ENCODE measurements at places on chromosomes 4 and X. TPM values are rescaled to one million over a fixed set of nuclear protein-coding genes. Genes with fewer than 3 reads are reported as not detected.

DNA sequence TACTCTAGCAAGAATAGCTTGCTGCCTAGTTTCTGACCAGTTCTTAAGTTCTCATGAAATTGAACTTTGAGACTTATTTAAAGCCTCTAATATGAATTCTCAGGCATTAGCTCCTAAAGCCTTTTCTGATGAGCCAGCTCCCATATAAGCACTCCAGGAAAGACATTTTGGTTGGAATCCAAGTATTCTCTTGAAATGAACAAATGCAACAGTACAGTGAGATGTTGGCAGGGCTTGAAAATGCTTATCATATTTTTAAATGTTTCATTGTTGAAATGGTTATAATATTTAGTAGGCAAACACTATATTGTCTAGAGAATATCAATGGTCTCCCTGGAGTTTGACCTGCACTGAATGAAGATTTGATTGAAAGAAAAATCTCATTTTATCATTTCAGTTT is 240.3 kb downstream of the ANK2 start:
- H3K27ac ChIP-seq = no peak overlapping the region
- DNase-seq = no peak
- H3K4me3 ChIP-seq = no peak overlapping the region
- H3K27me3 ChIP-seq = no peaks in the 10 kb centered on the region

DNA sequence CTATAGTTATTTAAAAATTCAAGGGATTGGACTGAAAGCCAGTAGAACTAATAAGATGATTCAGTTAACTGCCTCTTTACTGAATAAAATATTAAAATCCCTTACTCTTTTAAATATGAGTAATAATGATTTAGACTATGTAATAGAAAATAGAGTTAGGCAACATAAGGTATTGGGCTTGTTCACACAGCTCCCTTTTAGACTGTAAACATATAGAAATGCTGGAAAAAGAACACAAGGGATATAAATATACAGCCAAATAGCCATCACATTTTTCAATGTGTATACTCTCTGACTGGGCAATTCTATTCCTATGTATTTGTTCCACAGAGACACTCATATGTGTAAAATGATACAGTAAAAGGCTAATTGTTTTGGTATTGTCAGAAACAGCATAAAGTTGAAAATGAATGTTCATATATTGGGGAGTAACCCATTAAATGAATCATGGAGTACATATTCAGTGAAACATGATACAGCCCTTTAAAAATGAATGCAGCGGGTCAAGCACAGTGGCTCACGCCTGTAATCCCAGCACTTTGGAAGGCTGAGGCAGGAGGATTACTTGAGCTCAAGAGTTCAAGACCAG is 129.8 kb downstream of the TBC1D19 start:
- H3K4me3 ChIP-seq = no peak overlapping the region
- no peaks in the 10 kb centered on the region for H3K27me3 ChIP-seq
- DNase-seq = no peak
- no peak overlapping the region for H3K27ac ChIP-seq
- no peaks in the 10 kb centered on the region for H3K36me3 ChIP-seq

- H3K36me3 ChIP-seq = no peaks in the 10 kb centered on the region
- no peak for DNase-seq
- no peak overlapping the region for H3K27ac ChIP-seq
- H3K4me1 ChIP-seq = no peaks in the 10 kb centered on the region
- H3K4me3 ChIP-seq = no peak overlapping the region
Measured at GRCh38 chrX:143648705-143649104, 12.8 kb upstream of the SLITRK4 start.

GRCh38 chrX:20461576-20461975 is 194.9 kb upstream of the RPS6KA3 start:
- H3K27ac ChIP-seq = no peak overlapping the region
- no peaks in the 10 kb centered on the region for H3K4me1 ChIP-seq
- H3K27me3 ChIP-seq = no peaks in the 10 kb centered on the region
- no peaks in the 10 kb centered on the region for H3K36me3 ChIP-seq
- no peak for DNase-seq

Gene JCHAIN
- total RNA-seq = 2.7 TPM

DNA sequence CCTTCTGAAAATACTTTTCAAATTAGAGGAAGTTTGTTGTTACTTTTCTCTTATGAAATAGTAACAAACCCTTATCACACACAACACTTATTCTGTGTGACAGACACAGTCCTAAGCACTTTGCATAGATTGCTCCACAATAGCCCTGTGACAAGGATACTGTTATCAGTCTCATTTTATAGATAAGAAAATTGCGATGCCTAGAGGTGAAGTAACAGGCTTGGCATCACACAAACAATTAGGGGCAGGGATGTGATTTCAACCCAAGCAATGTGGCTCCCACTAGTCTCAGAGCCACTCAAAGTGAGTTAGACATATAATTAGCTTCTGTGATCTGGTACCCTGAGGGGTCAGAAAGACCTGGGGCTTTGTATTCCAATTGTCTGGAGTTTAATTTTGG is 339.9 kb downstream of the FBXO8 start:
- DNase-seq = no peak
- H3K4me3 ChIP-seq = no peak overlapping the region
- H3K27ac ChIP-seq = no peak overlapping the region
- no peaks in the 10 kb centered on the region for H3K36me3 ChIP-seq
- no peaks in the 10 kb centered on the region for H3K4me1 ChIP-seq
- no peaks in the 10 kb centered on the region for H3K27me3 ChIP-seq

DNA sequence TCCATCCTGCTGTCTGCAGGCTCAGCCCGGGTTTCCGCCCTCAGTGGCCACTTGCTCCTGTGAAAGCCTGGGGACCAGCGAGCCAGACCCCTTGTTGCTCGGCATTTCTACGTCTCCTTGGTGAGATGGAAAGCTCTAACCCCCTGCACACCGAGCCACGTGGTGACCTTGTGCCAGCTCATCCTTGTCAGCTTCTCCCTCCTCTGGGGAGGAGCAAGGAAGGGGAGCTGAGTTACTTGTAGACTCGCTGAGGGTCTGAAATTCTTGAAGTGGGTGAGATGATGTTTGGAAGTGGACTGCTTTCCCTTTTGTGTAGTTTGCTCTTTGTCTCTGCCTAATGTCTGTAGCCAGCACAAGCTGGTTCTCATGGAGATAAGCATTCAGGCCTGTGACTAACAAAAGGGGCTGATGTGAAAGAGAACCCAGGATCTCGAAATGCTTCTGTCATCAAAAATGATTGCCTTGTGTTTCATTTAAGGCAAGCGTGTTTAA is 29.3 kb downstream of the RGS12 start:
- H3K27ac ChIP-seq = no peak overlapping the region
- H3K27me3 ChIP-seq = no peaks in the 10 kb centered on the region

Gene FAM133A
- total RNA-seq = not detected

Gene HMX1
- total RNA-seq = not detected

DNA sequence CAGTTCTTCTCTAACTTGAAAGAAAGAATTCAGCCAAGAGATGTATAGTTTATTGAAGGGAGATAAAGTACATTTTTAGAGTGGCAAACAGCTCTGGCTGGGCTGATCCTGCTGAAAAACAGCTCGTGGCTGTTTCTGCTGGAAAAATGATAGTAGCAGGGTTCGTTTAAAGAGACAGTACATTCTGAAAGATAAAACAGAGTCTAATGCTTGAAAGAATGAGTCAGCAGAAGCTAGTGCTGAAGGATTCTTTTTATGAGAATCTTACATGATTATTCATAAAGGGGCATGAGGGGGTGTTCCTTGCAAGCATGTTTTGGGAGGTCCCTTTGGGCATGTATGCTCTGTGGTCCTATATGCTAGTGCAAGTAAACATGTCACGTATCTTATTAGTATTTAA is 790.0 kb downstream of the PCDH18 start:
- H3K27ac ChIP-seq = no peak overlapping the region
- DNase-seq = no peak
- H3K36me3 ChIP-seq = no peaks in the 10 kb centered on the region
- H3K27me3 ChIP-seq = no peaks in the 10 kb centered on the region
- no peaks in the 10 kb centered on the region for H3K4me1 ChIP-seq

DNA sequence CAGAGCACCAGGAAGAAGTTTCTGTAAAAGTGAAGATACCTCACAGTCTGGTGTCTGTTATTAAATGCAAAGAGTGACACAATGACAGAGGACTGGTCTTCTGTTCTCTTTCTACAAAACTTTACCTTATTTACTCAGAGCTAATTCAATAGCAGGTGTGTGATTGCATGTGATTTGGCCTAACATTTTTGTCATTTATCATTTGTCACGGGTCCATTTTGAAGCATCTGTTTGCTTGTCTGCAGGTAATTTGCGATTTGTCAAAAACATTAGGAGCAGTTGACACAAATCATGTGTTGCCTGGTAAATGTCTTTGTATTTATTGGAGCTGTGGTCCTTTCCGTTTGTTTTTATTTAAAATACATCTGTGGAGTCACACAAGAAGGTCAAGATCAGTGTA is 1232.4 kb downstream of the STIM2 start:
- no peaks in the 10 kb centered on the region for H3K36me3 ChIP-seq
- H3K27ac ChIP-seq = no peak overlapping the region
- H3K27me3 ChIP-seq = no peaks in the 10 kb centered on the region
- DNase-seq = no peak
- H3K4me1 ChIP-seq = no peaks in the 10 kb centered on the region
- no peak overlapping the region for H3K4me3 ChIP-seq

Gene CFAP47
- not detected for total RNA-seq

Gene DUSP21
- total RNA-seq = not detected

GRCh38 chrX:49761481-49761880 is 65.7 kb upstream of the PAGE1 start:
- no peaks in the 10 kb centered on the region for H3K27me3 ChIP-seq
- no peaks in the 10 kb centered on the region for H3K36me3 ChIP-seq
- H3K4me1 ChIP-seq = no peaks in the 10 kb centered on the region
- no peak overlapping the region for H3K27ac ChIP-seq
- DNase-seq = no peak

Gene MBNL3
- 19.4 TPM for total RNA-seq

GRCh38 chr4:89617317-89617716 is 219.6 kb downstream of the SNCA start:
- no peak overlapping the region for H3K4me3 ChIP-seq
- H3K27ac ChIP-seq = no peak overlapping the region
- no peaks in the 10 kb centered on the region for H3K4me1 ChIP-seq
- H3K27me3 ChIP-seq = no peaks in the 10 kb centered on the region
- no peak for DNase-seq

DNA sequence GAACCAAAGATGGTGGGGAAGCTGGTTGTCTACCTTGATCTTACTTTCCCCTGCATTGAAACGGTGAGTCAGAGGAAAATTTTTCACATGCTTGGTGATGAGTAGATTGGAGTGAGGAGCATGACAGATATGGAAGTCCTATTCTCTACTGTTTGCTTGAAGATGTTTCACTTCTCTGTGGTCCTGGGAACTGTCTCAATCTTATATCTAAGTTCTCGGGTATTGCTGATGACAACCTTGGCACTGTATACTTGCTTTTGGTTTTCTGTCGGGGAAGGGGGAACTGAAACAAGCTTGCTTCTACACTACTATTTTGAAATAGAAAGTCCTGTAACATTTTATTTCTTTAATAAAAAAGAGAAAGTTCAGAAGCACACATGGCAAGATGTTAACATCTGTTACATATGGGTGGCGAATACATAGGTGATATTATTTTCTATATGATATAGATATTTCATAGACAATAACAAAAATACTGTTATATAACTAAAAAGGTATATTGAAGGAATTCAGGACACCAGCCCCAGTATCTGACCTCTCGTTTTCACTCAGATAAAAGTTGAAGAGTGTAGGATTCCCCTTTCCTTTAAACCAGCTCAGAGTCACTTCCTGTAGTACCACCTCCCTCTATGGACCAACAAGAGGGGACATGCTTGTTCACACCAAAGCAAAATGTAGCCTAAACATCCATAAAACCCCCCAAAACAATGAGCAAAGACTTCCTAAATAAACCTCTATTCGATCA is 88.8 kb downstream of the FMR1NB start:
- no peaks in the 10 kb centered on the region for H3K27me3 ChIP-seq
- no peak overlapping the region for H3K4me3 ChIP-seq
- no peaks in the 10 kb centered on the region for H3K4me1 ChIP-seq
- H3K27ac ChIP-seq = no peak overlapping the region
- no peak for DNase-seq
- H3K36me3 ChIP-seq = no peaks in the 10 kb centered on the region

All from CD4-positive, alpha-beta T cell (primary cell).